Glomerular endothelial cell (primary cell): ENCODE measurements at places on chromosomes 2 and 18. TPM values are rescaled to one million over a fixed set of nuclear protein-coding genes. Genes with fewer than 3 reads are reported as not detected.

The CENPA gene
- total RNA-seq: 3.6 and 4.6 TPM in 2 replicates

The TMEM178A gene
- 0.68 and 1.9 TPM in 2 replicates for total RNA-seq

The UGT1A10 gene
- not detected in 2 replicates for total RNA-seq

DNA sequence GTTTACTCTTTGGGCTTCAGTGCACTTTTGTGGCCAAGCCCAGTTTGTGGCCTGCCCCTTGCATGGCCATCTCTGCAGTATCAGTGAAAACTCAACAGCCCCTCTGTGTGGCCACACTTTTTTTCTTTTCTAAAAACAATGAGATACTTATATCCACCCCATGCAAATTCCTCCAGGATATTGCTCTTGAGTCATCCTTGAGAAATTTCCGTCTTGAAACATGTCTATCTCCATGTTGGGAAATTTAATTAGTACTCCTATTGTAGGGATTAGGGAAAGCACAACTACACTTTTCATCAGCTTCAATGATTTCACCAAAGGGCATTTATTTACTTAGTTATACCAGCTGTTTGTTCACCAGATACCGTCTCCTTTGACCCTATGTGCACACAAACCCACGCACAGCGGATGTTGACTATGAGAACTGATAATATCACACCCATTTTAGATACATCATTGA, 993.1 kb downstream of the TSN start:
- peak; percentile 23 for DNase-seq

DNA sequence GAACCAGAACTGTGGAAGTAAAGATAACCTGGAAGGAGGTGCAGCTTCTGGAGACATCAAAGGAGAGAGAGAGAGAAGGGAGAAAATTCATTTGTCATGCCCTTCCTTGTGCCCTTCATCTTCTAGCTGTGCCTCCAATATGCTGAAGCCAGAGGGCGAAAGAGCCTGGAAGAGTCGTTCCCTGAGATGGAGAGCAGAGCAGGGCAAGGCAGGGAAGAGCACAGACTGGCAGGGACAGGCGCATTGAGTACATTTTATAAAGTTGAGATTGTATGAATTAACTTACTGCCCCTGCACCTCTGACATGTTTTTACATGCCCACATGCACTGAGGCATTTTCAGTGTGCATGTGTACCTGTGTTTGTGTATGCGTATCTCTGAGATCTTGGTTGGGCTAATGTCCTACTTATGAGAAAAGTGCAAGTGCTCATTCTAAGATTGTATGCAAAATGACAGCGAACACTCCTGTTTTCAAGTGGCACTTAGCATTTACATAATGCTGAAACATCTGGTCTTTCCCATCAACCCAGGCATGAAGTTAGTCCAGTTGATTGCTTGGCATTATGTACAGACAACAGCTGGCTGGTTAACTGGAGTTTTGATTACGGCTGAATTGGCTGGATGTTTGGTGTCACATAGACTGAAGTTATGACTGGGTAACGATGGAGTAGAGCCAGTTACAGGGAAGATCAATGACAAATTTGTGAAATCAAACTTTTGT, 23.7 kb upstream of the MMADHC start:
- no peak for DNase-seq
